ENCODE measurements at places on chromosomes 2 and 18.

DNA sequence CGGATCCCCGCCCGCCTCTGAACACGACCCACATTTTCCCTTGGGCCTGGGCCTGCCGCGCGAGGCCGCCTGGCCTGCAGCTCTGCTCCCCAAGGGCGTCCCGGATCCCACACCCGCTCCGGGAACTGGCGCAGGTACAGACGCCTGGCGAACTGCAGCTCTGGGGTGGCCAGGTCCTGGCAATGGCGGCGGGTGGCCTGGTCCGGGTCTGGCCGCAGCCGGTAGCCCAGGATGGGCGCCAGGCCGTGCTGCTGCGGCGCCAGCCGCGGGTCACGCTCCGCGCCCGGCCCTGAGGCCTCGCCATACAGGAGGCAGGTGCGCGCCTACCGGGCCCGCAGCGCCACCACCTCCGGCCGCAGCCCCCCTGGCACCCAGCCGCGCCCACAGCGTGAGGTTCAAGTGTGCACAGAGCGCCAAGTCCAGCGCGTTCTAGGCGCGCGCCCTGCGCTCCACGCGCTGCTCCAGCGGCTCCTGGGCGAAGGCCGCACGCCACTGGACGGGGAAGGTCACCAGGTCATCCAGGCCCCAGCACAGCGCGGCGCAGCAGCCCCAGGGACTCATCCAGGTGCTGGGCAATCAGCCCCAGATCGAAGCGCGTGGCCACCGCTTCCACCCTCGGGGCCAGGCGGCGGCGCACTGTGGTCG lies 9.5 kb downstream of the AQP12A start:
- no peak for DNase-seq

GRCh38 chr2:215269397-215270117 lies 42.3 kb upstream of the ATIC start:
- DNase-seq: peak; percentile 17

DNA sequence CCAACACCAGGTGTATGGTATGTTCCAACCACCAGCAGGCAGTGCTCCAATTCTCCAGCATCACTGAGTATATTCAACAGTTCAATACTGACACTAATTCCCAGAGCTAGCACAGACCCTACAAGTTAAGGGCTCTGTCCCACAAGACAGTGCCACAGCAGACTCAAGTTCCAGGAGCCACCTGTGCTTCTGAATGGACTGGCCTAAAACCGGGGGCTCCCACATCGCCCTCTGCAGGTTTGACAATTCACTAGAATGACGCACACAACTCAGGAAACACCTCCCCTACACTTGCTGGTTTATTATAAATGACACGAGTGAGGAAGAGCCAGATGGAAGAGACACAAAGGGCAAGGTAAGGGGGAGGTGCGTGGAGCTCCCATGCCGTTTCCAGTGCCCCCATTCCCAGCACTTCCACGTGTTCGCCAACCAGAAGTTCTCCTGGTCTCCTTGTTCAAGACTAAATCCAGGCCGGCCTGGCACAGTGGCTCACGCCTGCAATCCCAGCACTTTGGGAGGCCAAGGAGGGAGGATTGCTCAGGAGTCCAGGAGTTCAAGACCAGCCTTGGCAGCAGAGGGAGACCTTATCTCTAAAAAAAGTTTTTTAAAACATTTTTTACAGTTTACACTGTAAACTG lies 12.2 kb upstream of the ATP6V1B1 start:
- DNase-seq: peak; percentile 28

GRCh38 chr2:236861196-236861875 lies 224.4 kb upstream of the COPS8 start:
- DNase-seq: no peak

Data from stimulated activated naive CD8-positive, alpha-beta T cell treated with anti-CD3 and anti-CD28 coated beads, Interleukin-15, amount 100 ng/mL, for 72 hours (primary cell).